ENCODE measurements at places on chromosomes 4 and X. TPM values are rescaled to one million over a fixed set of nuclear protein-coding genes. Genes with fewer than 3 reads are reported as not detected.

GRCh38 chrX:31181377-31182000, 109.6 kb upstream of the FTHL17 start:
- no peak for DNase-seq

DNA sequence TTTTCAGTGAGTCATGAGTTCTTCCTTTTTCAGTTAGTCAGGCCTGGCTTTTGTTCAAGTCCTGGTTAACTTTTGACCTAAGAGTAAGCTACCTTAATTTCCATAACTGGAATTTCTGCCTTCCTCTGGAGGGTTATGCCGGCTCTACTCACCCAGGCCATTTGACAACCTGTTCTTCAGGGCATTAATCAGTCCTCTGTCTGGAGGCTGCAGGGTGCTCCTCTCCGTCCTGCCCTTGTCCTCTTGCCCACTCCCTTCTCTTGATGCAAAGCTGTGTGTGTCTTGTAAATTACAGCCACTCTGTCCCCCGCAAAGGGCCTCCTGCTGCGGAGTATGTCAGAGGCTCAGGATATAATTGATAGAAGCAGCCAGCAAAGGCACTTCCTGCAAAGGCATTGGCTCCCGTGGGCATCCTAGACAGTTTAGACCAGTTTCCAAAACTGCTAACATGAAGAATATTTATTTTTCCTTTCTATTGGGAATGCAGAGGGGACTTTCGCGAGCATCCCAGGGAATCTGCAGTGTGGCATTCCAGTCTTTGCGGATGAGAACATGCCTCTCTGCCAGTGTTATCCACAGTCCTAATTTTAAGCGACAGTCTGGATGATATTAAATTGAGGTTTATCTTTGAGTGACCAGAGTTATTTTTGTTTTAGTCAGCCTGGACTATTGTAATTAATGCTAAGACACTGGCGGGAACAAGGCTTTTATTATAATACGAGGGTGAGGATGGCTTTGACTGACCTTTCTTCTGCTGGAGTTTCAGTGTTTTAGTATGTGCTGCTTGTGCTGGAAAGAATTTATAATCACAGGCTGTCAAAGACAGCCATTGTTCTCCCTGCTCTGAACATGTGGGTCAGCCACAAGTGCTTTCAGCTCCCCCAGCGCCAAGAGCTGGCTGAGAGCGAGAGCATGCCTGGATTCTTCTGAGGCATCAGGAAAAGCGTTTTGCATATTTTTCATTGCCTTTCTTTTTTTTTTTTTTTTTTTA, 74.2 kb downstream of the LIMCH1 start:
- peak; percentile 70 for DNase-seq

- DNase-seq, result no peak
These were observed 21.7 kb upstream of the TMEM33 start for GRCh38 chr4:41913509-41913908.

GRCh38 chr4:106034751-106035150, 139.5 kb downstream of the NPNT start:
- DNase-seq, result no peak

GRCh38 chr4:89357340-89357739, 49.7 kb upstream of the GPRIN3 start:
- DNase-seq, result no peak

DNA sequence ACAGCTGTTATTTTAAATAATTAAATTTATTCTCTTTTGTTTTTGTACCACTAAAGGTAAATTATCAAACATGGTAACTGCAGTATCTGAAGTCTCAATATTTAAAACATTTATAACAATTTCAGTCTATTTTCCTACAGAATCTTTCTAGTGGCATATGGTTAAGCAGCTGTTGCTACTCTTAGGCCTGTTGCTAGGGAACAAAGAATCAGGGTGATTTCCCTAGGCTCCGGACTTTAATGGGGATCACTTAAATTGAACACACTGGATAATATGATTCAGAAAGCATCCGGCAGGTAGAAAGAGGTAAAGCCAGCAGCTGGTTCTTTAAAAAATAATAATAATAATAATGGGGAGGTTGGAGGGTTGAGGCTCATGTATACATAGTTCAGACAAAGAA, 17.6 kb downstream of the FBXO8 start:
- DNase-seq, result no peak

- DNase-seq, result no peak
These were observed 30.5 kb downstream of the NHSL2 start for GRCh38 chrX:71941145-71941544.

DNA sequence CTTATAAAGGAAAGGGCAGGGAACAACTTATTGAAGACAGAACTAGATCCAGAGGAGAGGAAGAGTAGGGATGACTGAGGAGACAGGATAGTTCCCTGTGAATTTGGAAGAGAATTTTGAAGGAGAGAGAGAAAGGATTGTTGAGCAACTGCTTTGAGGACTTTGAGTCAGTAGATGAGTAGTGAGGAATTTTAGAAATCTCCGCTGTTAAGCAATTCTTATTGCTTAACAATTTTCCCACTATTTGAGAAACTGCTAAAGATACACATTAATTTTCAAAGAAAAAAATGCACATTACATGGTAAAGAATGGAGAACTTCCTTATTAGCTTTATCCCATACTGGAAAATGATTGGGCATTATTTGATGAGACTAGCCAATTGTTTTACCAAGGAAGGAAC, 116.3 kb upstream of the NRK start:
- DNase-seq, result no peak

- peak; percentile 28 for DNase-seq
These were observed 267.0 kb upstream of the KLF3 start for GRCh38 chr4:38396845-38397547.

- DNase-seq, result no peak
These were observed 15.0 kb upstream of the PRKX start for GRCh38 chrX:3728454-3728853.

- DNase-seq, result no peak
These were observed 458.1 kb upstream of the INTU start for GRCh38 chr4:127174616-127175015.

GRCh38 chrX:4547213-4547836, 833.9 kb upstream of the PRKX start:
- DNase-seq, result no peak

- DNase-seq, result no peak
These were observed 56.4 kb downstream of the IRF2 start for GRCh38 chr4:184417802-184418511.

GRCh38 chrX:29231800-29232199, 644.6 kb downstream of the IL1RAPL1 start:
- no peak for DNase-seq

Gene NUDT11
- polyA plus RNA-seq, result 0.08 TPM

Gene PCDH10
- 0.01 TPM for polyA plus RNA-seq

Gene TREX2
- polyA plus RNA-seq, result 0.32 TPM

Gene TRPC3
- polyA plus RNA-seq, result 0.06 TPM

Gene SSX1
- polyA plus RNA-seq, result not detected

Gene CENPI
- 0.42 TPM for polyA plus RNA-seq

Gene RASGEF1B
- polyA plus RNA-seq, result 2.5 TPM

Gene SLC6A8
- 138 TPM for polyA plus RNA-seq

Gene NALF2
- polyA plus RNA-seq, result 41.6 TPM

Gene ARHGEF38
- polyA plus RNA-seq, result not detected

Measured in heart left ventricle (tissue), 16 donors.